ENCODE measurements at places on chromosomes 1 and 21. TPM values are rescaled to one million over a fixed set of nuclear protein-coding genes. Genes with fewer than 3 reads are reported as not detected.

The AIRE gene
- 0.18 TPM for total RNA-seq

The AGRN gene
- total RNA-seq, result 59.5 TPM

The MRPL20 gene
- 96.7 TPM for total RNA-seq

The KIAA1614 gene
- 0.67 TPM for total RNA-seq

The ACTL8 gene
- not detected for total RNA-seq

The KIF14 gene
- total RNA-seq, result 2.0 TPM

The LPGAT1 gene
- 30.9 TPM for total RNA-seq

The FCN3 gene
- 0.45 TPM for total RNA-seq

The OR2T33 gene
- not detected for total RNA-seq

The SMPDL3B gene
- total RNA-seq, result 57.1 TPM

The C8B gene
- total RNA-seq, result not detected

The C1orf115 gene
- total RNA-seq, result 91.6 TPM

The ASAP3 gene
- 47.1 TPM for total RNA-seq

The SGIP1 gene
- 1.0 TPM for total RNA-seq

The TRABD2B gene
- total RNA-seq, result 1.0 TPM

The AJAP1 gene
- total RNA-seq, result 0.08 TPM

The ASPM gene
- 6.4 TPM for total RNA-seq

The LHX4 gene
- 0.58 TPM for total RNA-seq

The TSACC gene
- total RNA-seq, result not detected

The TFF3 gene
- 3,156 TPM for total RNA-seq

The MIXL1 gene
- 0.15 TPM for total RNA-seq

The CHAF1B gene
- 1.4 TPM for total RNA-seq

The SUSD4 gene
- 0.28 TPM for total RNA-seq

The OR6N2 gene
- total RNA-seq, result not detected

The TAS1R2 gene
- total RNA-seq, result not detected

The RGS7 gene
- total RNA-seq, result 0.11 TPM

The FALEC gene
- not detected for total RNA-seq

The C1orf216 gene
- total RNA-seq, result 1.9 TPM

The FCGR3B gene
- 0.58 TPM for total RNA-seq

The ACAP3 gene
- total RNA-seq, result 58.7 TPM

The FCRL6 gene
- total RNA-seq, result not detected

The MAST2 gene
- 80.3 TPM for total RNA-seq

The PADI6 gene
- total RNA-seq, result not detected

The THEM5 gene
- not detected for total RNA-seq

The F5 gene
- total RNA-seq, result 1.2 TPM

The C1orf56 gene
- total RNA-seq, result 3.0 TPM

The ZNF670 gene
- total RNA-seq, result 2.0 TPM

The LRP8 gene
- total RNA-seq, result 2.5 TPM

The SPRR2F gene
- total RNA-seq, result not detected

The GBP6 gene
- not detected for total RNA-seq

The VANGL1 gene
- 17.5 TPM for total RNA-seq

The CYP2J2 gene
- 61.6 TPM for total RNA-seq

The G0S2 gene
- 4.4 TPM for total RNA-seq

The SPRR1A gene
- not detected for total RNA-seq

The GJB3 gene
- total RNA-seq, result 11.0 TPM

The PDE9A gene
- 236 TPM for total RNA-seq

The RNF223 gene
- total RNA-seq, result 5.3 TPM

The PRCC gene
- total RNA-seq, result 51.2 TPM

The C1QB gene
- 150 TPM for total RNA-seq

The MTF2 gene
- total RNA-seq, result 26.3 TPM

The KAZN gene
- total RNA-seq, result 11.4 TPM

The LCE2B gene
- not detected for total RNA-seq

The ALX3 gene
- not detected for total RNA-seq

All from left colon (tissue), 2 donors.